Uterus (tissue), 4 donors: ENCODE measurements at places on chromosomes 16 and 17.

- no peak for DNase-seq
Measured at GRCh38 chr17:66970797-66971196, 6.3 kb downstream of the CACNG4 start.

DNA sequence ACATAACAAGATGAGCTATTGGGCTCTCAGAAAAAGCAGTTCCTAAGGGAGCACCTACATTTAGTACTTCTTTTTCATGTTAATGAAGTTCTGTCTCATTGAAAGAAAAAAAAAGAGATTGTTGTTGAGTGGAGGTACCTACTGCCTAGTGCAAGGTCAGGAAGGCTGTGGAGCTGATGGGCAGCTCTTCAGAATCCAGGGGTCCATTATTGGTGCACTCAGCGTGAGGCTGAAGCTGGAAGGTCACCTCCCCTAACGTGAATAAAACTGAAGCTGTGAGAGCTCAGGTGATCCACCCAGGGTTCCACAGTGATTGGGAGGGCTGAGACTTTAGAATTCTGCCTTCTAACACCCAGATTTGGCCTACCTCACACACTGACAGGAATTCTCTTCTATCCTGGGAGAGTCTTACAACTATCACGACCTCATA, 153.9 kb upstream of the TBX2 start:
- no peak for DNase-seq

GRCh38 chr16:56603589-56603988, 4.8 kb upstream of the MT2A start:
- DNase-seq, result no peak

DNA sequence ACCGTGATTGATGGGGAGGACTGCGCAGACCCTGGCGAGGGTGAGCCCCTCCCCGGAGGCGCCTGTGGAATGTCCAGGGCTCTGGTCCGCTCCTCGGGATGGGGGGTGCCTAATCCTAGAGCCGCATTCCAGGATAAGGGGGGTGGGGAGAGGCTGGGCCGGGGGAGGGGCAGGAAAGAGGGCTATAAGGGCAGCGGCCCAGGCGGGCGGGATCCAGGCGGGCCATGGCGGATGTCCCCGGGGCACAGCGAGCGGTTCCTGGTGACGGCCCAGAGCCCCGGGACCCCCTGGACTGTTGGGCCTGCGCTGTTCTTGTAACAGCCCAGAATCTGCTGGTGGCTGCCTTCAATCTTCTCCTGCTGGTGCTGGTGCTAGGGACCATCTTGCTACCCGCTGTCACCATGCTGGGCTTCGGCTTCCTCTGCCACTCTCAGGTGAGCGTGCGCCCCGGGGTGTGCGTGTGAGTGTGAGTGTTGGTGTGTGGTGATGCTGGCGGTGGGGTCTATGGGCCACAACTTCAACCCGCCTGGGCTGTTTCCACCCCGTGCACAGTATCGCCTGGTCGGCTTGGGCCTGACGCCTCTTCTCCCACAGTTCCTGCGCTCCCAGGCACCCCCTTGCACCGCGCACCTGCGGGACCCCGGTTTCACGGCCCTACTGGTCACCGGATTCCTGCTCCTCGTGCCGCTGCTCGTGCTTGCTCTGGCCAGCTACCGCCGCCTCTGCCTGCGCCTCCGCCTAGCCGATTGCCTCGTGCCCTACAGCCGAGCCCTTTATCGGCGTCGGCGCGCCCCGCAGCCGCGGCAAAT, at the start of gene TMEM88:
TSS of gene TMEM88 (plus strand) at position 216 of the 809 bp plus-strand sequence. CDS start at position 225, 9 bp downstream.
- peak; percentile 37 for DNase-seq

DNA sequence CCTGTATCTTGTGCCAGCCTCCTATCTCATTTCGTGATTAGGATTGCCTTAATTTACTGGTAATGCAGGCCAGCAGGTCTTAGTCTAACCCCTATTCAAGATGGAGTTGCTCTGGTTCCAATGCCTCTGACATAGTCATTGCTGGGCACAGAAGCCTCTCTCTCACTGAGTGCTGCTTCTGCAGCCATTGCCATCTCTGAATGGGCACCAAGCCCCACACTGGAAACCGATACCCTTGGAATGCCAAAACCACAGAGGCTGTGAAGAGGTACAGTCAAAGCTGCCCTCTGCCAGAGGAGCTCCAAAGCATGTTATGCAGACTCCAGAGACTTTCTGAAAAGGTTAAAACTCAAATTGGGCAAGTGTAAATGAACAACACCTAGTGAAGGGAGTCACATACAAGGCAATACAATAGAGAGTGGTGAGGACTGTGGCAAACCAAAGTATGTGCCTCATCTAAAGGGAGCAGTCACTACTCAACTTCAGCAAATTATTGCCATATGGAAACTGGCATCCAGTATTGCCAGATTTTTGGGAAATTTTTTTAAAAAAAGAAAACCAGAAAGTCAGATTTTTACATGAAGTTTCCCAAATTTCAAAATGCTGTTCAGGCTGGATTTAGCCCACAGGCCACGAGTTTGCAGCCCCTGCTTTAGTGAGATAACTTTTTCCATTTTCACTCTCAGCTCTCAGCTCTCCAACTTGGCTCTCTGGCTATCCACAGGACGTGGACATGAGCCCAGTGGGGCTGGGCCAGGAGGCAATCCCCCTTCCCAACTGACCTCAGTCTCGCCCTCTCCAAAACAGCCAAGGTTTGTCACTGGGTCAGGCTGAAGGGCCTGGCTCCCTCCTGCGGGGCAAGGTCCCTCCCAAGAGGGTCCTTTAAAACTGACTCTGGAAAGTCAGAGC, 2.1 kb upstream of the MMP2 start:
- peak; percentile 80 for DNase-seq

DNA sequence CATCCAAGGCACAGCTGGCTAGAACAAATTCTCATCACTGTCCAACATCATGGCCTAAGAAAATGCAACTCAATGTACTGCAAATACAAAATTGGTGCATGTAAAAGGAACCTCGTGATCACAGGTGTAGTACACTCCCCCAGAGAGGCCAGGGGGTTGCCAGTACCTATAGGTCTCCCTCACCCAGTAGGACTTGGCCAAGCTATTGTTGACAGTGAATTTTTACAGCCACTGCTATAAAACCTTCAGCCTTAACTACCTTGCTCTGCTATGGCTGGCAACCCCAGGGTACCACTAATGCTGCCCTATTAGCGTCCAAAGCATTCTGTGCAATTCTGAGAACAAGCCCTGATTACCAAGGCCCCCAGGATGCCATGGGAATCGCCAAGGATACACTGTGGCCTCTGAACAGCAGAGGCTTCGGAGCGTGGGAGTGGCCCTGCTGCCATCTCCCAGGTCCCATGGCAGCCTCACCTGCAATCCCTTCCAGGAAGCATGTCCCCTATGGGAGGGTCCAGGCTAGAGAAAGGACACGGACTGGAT, 67.6 kb downstream of the SDK2 start:
- no peak for DNase-seq

- no peak for DNase-seq
Measured at GRCh38 chr16:56261656-56262055, 70.4 kb downstream of the GNAO1 start.

GRCh38 chr17:40103071-40103661, 2.8 kb upstream of the NR1D1 start:
- peak; percentile 45 for DNase-seq

GRCh38 chr17:75587675-75588595, at the start of gene MYO15B:
Gene MYO15B, plus strand, starts transcription at chr17:75587800. Its CDS starts 258 bp downstream, at chr17:75588058.
- DNase-seq, result peak; percentile 60

DNA sequence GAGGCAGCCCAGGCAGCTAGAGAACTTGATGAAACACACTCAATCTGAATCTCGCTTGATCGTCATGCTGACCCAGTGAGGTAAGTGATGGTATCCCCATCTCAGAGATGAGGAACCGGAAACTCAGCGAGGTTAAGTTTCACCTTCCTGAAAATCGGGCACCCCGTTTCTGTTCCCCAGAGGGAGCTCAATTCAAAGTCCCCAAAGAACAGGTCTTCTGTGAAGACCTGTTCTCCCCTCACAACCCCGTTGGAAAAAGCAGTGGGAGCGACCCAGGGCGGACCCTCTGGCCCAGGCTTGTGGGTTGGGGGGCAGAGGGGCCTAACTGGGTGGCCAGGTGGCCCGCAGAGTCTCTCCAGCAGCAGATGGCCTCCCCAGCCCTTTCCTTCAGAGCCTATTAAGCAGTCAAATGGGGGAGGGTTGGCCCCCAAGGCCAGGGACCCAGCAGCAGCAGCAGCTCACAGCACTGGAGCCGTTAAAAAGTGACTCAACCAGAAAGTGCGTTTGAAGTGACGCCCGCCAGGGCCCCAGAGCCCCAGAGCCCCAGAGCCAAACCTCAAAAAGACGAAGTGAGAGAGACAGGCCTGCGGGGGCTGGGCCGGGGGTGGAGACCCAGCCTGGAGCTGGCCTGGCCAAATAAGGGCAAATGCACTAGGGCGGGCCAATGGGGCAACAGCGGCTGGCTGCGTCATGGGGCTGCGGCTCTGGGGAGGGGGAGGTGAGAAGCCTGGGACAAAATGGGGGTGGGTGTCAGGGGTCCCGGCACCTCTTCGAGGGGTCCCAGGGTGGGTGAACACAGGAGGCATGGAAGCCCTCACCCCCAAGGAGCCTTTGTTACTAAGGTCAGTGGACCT, 9.2 kb upstream of the TSPOAP1 start:
- peak; percentile 70 for DNase-seq

- no peak for DNase-seq
Measured at GRCh38 chr17:6195123-6195522, 124.9 kb downstream of the WSCD1 start.

DNA sequence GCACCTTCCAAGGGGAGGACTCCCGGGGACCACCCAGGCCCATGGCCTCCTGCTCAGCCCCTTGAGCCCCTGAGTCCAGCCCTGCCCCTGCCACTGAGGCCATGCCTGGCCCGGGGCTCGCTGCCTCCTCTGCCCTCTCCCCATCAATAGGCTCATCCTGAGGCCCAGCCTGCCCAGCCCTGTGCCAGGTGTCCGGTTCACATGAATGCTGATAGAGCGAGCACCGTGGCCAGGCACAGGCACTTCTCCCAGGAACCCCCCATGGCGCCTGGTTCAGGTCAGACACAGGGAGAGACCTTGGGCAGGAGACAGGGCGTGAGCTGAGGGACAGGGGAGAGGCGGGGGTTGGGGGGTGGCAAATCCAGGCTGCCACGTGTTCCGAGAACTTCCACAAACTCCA, 2.8 kb upstream of the PVALEF start:
- no peak for DNase-seq

DNA sequence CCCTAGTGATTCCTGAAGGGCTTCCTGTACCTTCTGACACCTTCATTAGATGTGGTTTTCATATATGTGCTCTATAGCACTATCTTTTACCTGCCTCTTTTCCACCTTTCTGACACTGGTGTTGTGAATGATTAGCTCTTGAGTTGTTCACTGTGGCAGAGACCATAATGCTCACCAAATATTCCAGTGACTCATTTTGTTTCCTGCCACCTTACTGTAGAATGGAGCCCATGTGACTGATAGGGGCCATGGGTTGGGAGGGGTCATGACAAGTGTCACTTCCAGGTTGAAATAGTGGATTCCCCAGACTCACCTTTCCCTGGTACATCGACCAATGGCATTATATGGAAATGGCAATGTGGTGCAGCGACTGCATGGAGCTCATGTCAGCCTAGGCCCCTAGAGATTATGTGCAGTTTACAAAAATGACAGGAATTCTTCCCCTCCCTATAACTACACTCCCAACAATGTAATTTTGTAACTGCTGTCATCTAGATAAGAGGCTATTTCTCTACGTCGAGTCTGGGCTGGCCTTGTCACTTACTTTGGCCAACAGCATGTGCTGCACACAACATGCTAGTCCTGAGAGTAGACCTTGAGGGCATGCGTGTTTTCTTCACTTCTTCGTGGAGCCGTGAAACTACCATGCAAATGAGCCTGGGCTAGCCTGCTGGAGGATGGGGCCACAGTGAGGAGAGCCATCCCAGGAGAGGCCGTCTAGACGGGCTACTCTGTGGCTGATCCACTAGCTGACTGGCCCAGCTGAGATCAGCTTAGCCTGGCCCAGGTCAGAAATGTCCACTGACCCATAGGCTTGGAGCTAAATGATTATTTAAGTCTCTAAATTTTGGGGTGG, 409.5 kb downstream of the CA10 start:
- no peak for DNase-seq

- no peak for DNase-seq
Measured at GRCh38 chr16:25065899-25066298, 45.6 kb upstream of the LCMT1 start.

DNA sequence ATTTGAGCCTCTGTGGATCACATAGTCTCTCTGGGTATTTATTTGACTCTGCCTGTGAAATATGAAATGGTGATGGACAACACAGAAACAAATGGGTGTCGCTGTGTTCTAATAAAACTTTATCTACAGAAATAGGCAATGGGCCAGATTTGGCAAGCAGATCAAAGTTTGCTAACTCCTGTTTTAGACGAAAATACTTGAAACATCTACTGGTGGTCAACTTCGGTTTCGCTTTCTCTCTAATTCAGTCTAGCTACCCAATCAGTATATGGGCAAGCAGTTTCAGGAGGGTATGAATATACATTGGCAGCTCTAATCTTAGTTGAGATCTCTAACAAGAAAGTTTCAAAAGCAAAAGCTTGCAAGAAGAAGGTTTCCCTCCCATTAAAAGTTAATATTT, 60.1 kb upstream of the DYNLRB2 start:
- no peak for DNase-seq

GRCh38 chr16:49502136-49502881, 128.7 kb downstream of the C16orf78 start:
- DNase-seq, result peak; percentile 7

DNA sequence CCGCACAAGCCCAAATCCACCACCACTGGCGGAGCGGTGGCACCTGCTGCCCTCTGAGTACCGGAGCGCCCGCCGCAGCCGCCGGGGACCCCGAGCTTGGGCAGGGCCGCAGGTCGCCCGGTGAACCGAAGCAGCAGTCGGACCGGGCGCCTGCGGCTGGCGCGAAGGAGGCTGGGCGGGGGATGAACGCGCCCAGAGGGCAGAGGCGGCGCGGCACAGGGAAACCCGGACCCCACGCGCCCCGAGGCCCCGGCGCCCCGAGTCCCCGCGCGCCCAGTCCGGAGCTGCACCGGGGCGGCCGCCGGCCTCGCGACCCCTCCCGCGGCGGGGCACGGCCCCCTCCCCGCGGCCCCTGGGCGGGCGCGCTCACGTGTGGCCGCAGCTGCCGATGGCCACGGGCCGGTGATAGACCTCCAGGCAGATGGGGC, 393 bp downstream of the RNF166 start:
- no peak for DNase-seq

DNA sequence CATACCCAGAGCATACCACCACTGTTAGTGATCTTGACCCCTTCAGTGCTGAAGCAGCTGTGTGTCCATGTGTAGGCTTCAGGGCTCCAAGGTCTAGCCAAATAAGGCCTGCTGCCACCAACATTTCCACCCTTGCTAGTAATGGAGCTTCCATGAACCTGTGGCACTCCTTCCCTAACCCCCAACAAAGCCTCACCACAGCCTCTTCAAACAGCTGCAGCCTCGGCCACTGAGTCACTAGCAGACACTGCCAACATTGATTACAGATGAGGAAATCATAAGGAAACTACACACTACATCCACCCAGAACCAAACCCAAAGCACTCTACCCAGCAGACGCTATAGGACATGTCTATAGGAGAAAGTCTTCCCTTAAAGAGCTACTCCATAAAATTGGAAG, 610.7 kb downstream of the KCNJ2 start:
- DNase-seq, result no peak

DNA sequence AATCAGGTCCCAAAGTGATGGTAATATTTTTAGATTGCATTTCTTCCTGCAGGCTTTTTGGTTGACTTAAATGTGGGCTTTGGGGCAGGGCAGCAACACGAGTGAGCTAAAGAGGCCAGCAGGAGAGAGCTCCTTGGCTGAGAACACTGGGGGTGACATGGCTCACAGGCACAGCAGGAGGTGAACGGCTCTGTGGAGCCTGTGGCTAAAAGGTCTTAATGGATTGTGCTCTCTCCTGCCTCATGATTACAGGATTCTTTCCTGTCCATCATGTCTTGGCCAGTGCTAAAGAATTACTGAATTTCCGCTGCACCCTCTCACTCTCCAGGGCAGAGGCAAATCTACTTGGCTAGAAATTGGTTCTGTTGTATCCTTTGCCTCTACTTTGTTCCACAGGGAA, 366.6 kb downstream of the HS3ST4 start:
- DNase-seq, result no peak
